ENCODE measurements at places on chromosomes 13 and 19.

GRCh38 chr19:39913682-39914333, 20.6 kb downstream of the FCGBP start:
- no peak for DNase-seq

GRCh38 chr13:36829753-36830152, 10.7 kb downstream of the RFXAP start:
- no peak for DNase-seq

- no peak for DNase-seq
Measured at GRCh38 chr13:40960716-40961115, 58.4 kb downstream of the ELF1 start.

GRCh38 chr19:2055931-2056836, 5.1 kb upstream of the MKNK2 start:
- no peak for DNase-seq

- DNase-seq = peak; percentile 24
Measured at GRCh38 chr19:19554074-19555023, 16.3 kb downstream of the CILP2 start.

- DNase-seq = no peak
Measured at GRCh38 chr13:57716295-57716694, 84.8 kb downstream of the PCDH17 start.

DNA sequence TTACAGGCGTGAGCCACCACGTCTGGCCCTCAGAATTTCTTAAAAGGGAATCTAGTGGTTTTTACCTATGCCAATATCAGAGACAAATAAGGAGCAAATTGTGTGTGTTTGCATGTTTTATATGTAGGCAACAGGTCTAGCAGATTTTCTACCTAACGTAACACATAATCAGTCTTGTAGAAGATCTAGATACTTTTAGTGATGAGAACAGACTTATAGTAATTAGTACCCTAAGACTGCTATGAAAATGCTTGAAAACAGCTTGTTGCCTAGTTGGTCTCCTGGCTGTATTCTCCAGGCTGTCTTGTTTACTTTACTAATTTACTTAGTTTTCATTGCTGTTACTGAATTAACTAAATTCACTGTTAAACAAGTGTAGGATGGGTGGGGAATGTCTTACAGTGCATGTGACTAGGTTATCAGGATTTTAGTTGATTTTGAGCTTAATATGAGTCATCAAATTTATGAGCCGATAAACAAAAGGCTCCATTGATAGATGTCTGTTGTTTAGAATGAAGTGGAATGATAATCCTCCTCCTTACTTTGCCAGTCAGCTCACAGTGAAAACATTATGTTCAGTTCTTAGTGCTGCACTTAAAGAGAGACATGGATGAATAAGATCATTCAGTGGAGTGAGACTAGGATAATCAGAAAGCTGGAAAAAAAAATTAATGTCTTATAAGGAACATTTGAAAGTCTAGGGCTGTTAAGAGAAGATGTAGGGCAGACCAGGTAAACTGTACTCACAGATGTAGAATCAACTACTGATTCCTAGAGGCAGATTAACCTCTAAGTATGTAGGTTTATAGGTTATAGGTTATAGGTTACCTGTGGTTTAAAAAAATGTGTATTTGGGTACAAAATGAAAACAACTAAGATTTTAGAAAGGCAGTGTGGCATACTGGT, 22.4 kb downstream of the GTF2F2 start:
- no peak for DNase-seq

GRCh38 chr13:49528161-49528560, 32.4 kb downstream of the PHF11 start:
- no peak for DNase-seq

DNA sequence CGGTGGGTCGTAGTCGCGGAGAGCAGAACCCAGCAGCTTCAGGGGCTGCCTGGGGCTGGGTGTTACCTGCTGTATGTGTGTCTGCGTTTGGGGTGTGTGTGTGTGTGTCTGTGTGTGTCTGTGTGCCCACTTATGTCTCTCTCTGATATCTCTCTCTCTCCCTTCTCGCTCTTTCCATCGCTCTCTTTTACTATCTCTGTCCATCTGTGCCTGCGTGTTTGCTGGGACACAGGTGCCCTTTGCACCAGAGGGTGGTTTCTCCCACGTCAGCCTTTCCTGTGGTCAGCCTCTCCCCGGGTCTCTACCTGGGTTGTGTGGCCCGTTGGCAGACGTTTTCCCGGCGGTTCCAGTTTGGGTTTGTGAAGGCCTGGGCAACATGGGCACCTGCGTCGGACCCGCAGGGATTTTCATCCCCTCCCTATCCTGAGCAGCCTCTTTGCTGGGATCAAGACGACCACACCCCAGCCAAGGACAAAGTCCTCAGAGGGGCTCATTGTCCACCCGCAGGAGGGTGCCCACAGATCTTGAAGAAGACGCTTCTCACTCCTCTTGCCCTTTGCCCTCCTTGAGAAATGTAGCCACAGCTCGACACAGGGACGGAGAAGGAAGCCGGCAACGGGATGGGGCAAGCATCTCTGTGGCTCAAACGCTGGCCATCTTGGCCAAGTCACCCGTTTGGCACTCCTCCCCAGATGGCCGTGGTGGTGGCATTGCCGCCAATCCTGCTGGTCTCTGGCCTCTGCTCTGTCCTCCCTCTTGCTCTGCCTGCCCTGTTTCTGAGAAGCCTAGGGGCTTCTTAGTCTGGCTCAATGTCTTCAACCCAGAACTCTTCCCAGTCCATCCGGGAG, 43.3 kb downstream of the ZNF146 start:
- DNase-seq = no peak

DNA sequence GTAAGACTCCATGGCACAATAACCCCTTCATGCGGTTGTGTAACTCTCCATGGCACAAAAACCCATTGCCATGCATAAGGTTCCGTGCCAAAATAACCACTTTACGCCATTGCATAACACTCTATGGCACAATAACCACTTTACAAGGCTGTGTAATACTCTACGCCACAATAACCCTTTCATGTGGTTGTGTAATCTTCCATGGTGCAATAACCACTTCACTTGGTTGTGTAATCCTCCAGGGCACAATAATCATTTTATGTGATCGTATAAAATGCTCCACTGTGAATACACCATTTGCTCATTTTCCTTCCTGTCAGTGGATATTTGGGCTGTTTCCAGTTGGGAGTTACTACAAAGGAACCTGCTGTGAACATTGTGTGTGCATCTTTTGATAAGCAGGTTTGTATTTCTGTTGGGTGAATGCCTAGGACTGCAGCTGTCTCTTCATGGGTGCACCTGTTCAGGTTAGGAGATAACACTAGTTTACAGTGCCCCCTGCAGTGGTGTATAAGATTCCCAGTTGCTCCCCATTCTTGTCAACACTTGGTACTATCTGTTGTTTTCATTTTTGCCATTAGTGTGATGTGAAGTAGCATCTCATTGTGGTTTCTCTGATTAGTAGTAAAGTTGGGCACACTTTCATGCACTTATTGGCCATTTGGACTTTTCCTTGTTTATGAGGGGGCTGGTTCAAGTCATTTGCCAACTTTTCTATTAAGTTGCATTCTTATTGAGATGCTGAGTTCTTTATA, 21.1 kb upstream of the ZSCAN18 start:
- no peak for DNase-seq
